Stimulated activated CD8-positive, alpha-beta memory T cell treated with anti-CD3 and anti-CD28 coated beads, Interleukin-4, amount 100 ng/mL, for 4 hours (primary cell): ENCODE measurements at places on chromosomes 5 and 9.

DNA sequence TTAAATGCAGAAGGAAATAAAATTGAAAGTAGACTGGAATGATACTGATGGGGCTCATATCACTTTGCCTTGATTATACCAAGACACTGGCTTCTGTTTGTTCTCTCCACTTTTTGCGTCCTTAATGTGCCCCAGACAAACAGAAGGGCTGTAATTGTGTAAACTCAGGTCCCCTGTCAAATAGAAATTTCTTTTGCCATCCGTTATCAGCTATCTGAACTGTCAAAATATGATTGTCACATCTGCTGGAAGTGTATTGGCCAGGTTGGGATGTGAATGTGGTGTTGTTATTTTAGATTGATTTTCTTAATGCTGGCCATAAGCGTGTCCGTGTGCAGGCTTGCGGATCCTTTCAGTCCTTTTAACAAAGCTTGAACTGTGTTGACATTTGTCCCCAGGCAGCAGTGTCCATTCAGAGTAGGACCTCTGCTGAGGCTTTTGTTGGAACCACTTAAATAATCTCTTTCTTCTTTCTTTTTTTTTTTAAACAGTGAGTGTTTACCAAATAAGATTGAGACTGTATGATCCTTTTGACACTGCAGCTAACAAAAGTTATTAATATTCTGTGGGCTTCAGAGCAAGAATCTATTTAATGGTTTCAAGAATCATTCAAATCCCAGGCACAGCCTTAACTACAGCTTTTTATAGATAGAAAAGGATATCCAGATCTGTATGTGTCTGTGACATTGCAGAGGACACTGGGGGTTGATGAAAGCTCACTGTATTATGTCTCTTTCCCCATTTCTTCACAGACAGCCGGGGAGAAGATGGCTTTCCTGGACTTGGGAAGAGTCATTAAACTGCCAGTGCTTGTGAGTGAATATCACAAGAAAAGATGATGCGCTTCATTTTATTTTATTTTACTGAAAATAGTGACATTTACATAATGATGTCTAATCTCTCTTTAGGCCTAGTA lies 171.7 kb downstream of the ZNF608 start:
- DNase-seq: no peak

- no peak for DNase-seq
Measured at GRCh38 chr5:149470942-149471341, 80.3 kb downstream of the CSNK1A1 start.

GRCh38 chr5:160462167-160462566 lies 40.5 kb downstream of the PTTG1 start:
- DNase-seq: no peak

DNA sequence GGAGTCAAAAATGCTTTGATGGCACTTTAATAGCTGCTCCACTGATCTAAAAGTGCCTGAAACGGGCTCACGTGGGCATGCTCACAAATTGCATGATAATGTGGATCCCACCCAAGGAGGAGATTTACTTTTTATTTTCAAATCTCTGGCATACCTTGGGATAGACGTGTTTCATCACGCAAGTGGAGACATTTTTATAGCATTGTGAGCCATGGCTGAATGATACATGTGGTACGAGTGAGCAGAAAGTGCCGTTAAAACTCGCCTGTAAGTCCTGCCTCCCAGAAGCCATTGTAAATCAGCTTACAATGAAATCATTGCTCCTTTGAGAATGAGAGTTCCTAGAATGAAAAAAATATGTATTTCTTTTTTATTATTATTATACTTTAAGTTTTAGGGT lies 514.7 kb downstream of the MAT2B start:
- no peak for DNase-seq

DNA sequence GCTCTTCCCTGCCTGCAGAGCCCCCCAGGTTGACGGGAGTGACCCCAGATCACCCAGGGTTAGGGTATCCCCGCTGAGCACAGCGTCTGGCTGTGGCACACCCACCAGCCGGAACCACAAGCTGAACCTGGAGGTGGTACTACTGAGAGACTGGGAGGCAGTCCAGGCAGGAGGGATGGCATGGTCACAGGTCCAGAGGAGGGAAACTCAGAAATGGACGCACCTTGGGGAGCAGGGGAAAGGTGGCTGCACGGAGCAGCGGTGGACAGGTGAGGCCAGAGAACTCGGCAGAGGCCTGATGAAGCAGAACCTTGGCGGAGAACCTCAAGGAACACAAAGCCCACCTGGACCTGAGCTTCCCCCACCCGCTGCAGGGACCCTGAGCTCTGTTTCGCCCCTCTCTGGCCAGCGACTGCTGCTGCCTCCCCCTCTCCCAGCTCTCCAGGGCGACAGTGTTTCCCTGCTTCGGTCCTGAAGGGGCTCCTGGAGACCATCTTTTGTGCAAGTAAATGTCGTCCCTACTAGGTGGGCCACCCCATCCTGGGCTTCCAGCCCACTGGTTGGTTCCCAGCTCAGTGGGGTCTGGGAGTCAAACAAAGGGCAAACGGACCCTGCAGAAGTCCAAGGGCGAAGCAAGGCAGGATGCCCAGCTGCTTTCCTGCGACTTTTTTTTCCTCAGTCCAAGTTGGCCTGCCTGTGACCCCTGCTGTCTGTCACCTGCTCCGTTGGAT lies 845 bp downstream of the ADGRD2 start:
- DNase-seq: no peak

DNA sequence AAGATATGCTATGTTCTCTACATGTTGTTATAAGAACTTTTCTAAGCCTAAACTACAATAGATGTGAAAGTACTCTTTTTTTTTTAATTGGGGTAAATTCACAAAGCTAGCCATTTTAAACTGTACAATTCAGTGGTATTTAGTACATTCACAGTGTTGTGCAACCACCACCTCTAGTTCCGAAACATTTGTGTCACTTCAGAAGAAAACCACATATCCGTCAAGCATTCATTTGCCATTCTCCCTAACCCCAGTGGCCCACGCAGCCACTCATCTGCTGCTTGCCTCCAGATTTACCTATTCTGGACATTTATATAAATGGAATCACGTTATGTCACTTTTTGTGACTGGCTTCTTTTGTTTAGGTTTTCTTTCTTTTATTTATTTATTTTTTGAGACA lies 43.1 kb downstream of the SPTAN1 start:
- DNase-seq: no peak

GRCh38 chr5:173672891-173673290 lies 56.4 kb upstream of the BOD1 start:
- no peak for DNase-seq
